Stimulated activated naive CD4-positive, alpha-beta T cell (primary cell): ENCODE measurements at places on chromosomes 4 and X.

- DNase-seq = no peak
Observed at GRCh38 chrX:20132666-20133065, 9.0 kb downstream of the EIF1AX start.

GRCh38 chr4:162010362-162010761 is 153.4 kb downstream of the FSTL5 start:
- DNase-seq = no peak

- DNase-seq = no peak
Observed at GRCh38 chrX:118259213-118259612, 86.7 kb upstream of the WDR44 start.

GRCh38 chr4:150591406-150591805 is 9.5 kb downstream of the MAB21L2 start:
- DNase-seq = no peak

GRCh38 chr4:99379571-99379970 is 27.0 kb upstream of the ADH1C start:
- no peak for DNase-seq

- DNase-seq = no peak
Observed at GRCh38 chr4:56552273-56552672, 46.7 kb downstream of the ARL9 start.

- no peak for DNase-seq
Observed at GRCh38 chrX:53458082-53458481, 23.9 kb upstream of the HSD17B10 start.
